ENCODE measurements at places on chromosomes 7 and 10.
A peak's percentile ranks its signal among the peaks of the same experiment; 100 is the strongest.

- DNase-seq: no peak
Observed at GRCh38 chr10:13729586-13730305, 143.0 kb downstream of the PRPF18 start.

- no peak for DNase-seq
Observed at GRCh38 chr10:28300027-28300426, 2.8 kb downstream of the MPP7 start.

GRCh38 chr7:157652954-157653826 is 316.4 kb downstream of the DNAJB6 start:
- no peak for DNase-seq

DNA sequence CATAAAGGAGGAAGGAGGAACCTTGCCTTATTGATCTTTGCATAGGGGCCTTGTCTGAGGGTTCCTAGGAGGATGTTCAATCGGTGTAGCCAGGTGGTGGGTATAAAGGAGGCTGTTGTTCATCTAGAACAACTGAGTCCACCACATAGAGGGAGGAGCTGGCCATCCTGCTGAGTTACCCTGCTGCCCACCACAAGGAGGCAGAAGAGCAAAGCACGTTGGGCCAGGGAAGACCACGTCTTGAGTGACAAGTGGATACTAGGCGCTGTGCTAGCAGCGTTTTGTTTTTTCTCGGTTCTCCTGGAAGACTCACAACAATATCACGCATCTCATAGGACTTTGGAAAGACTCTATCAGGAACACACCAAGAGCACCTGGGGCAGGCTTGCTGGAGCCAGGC is 20.0 kb downstream of the FOXI2 start:
- no peak for DNase-seq

DNA sequence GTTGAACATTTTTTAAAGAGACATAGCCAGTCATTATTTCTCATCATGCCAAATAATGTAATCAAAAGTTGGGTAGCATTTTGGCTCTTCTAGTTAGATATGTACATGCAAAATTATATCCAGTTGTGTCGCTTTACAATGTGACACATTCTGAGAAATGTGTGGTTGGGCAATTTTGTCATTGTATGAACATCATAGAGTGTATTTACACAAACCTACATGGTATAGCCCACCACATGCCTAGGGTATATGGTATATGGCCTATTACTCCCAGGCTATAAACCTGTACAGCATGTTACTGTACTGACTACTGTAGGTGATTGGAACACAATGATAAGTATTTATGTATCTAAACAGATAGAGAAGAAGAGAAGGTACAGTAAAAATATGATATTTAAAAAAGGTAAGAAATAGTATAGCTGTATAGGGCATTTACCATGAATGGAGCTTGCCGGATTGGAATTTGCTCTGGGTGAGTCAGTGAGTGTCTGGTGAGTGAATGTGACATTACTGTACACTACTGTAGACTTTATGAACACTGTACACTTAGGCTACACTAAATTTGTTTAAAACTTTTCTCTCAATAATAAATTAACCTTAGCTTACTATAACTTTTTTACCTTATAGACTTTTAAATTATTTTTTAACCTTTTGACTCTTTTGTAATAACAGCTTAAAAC is 16.5 kb downstream of the ZNF365 start:
- DNase-seq: no peak

DNA sequence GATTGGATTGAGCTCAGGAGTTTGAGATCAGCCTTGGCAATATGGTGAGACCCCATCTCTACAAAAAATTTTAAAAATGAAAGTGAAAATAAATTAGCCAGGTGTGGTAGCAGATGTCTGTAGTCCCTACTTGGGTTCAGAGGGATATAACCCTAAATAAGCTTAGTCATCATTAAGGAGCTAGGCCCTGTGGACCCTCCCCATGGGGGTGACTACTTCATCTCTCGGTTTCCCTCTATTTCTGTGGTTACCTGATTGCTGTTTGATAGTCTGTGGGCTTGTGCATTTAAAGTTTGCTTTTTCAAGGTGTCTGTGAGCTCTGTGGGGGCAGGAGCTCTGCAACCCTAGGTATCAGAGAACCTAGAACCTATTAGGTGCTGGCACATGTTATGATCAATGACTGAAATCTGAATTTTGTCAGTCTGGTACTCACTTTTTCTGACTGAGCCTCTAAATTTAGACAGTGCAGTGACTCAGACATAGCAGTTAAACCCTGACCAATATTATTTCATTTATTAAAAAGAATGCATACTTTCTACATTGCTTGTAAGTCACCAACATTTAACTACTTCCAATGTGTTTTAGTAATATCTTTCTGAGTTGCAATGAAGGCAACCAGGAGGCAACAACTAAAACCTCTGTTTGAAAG is 8.1 kb upstream of the CUZD1 start:
- DNase-seq: no peak

- DNase-seq: no peak
Observed at GRCh38 chr10:4810092-4810491, 15.9 kb upstream of the AKR1E2 start.

GRCh38 chr10:49549640-49550346 is 10.9 kb upstream of the ERCC6 start:
- no peak for DNase-seq

GRCh38 chr10:78584266-78584665 is 484.5 kb upstream of the ZMIZ1 start:
- no peak for DNase-seq

DNA sequence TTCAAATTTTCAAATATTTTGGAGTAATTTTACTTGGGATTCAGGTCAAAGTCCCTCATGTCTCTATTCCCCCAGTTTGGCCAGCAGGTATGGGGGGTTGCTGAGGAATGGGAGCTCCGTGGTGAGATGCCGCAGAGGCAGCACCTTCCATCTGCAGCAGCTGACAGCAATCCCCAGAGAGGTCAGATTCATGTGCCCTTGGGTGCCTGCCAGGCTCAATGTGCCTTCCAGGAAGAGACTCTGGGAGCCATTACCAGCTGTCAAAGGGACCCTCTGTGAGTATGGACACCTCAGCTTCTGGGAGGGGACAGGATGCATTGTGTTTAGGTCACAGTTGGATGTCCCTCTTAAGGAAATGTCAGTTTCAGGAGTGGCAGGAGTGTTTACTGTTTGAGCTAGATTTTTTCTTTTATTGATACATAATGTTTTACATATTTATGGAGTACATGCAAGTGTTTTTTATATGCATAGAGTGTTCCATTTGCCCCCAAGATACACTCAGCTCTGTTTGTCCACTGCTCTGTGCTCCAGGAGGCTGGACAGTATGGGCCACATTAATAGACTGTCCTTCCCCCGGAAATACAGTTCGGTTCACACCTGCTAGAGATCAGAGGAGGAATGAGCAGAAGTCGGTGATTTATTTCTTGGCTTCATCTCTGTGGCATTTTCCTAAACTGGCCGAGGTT is 75.3 kb upstream of the GRB10 start:
- DNase-seq: no peak

- DNase-seq: no peak
Observed at GRCh38 chr7:40978047-40978446, 724.8 kb downstream of the INHBA start.

DNA sequence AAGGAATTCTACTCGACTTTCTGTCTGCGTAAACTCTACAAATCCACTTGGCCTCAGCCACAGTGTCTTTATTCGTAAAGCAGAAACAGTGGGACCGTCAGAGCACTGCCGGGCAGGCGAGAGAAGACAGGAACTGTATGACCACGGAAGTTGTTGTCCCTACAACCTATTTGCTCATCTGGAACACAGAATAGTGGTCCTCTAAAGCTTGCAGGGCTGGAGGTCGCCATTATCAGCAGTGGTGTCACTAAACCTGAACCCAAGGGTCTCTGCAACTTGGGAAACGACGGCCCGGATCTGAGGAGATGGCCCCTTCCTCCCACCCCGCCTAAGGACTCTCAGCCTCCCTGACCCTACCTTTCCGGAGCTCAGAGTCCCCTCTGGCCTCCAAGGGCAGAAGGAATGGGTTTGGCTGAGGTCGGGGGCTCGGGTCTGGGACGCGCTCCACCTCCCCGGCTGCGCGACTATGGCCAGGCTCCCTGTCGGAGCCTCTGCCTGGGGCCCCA is 442 bp downstream of the STYXL1 start:
- DNase-seq: peak; percentile 27

- DNase-seq: no peak
Observed at GRCh38 chr7:24227068-24227467, 56.9 kb upstream of the NPY start.

DNA sequence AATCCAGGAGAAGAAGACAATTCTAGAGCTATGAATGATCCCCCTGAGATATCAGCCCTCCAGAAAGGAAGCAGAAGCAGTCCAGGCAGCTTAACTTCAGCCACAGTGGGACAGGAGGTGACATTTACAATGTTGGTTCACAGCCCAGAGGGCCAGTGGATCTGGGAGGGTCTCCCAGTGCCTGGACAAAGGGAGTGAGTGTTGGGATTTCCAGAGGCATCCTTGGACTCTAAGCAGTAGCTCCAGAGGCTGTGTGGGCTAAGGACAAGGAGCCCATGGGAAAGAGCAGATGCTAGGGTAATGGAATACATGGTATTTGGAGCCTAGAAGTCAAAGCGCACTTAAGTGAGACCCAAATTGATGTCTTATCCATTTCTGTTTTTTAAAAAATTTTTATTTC is 97.4 kb upstream of the NUPR2 start:
- DNase-seq: no peak

DNA sequence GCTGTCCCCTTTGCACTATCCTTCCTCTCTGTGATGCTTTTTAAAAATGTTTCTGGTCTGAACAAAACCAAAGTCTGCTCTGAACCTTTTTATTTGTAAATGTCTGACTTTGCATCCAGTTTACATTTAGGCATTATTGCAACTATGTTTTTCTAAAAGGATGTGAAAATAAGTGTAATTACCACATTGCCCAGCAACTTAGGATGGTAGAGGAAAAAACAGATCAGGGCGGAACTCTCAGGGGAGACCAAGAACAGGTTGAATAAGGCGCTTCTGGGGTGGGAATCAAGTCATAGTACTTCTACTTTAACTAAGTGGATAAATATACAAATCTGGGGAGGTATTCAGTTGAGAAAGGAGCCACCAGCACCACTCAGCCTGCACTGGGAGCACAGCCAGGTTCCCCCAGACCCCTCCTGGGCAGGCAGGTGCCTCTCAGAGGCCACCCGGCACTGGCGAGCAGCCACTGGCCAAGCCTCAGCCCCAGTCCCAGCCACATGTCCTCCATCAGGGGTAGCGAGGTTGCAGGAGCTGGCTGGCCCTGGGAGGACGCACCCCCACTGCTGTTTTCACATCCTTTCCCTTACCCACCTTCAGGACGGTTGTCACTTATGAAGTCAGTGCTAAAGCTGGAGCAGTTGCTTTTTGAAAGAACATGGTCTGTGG is 11.4 kb upstream of the CSGALNACT2 start:
- no peak for DNase-seq

DNA sequence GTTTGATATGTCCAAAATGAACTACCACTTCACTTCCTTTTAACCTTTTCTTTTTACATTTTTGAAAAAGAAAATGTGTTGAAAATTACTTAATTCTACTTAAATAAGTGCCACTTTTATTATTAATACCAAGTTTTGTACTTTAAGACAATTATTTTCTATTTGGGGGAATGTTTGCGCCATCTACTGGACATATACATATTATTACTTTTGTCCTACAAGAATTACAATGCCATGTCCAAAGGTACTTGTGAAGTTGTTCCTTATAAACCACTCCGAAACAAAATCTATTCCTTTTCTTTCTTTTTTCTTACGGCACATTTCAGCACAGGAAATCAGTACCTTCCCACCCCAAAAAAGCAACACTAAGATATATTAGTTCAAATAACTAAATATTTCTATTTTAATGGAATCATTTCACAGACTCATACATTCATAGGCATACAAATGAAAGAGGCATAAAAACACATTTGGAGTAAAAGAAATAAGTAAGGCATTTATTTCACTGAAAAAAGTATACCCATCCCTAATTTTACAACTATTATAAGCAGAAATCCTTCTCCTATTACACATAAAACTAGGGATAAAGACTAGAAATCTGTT is 169.9 kb downstream of the RNF133 start:
- DNase-seq: peak; percentile 26

DNA sequence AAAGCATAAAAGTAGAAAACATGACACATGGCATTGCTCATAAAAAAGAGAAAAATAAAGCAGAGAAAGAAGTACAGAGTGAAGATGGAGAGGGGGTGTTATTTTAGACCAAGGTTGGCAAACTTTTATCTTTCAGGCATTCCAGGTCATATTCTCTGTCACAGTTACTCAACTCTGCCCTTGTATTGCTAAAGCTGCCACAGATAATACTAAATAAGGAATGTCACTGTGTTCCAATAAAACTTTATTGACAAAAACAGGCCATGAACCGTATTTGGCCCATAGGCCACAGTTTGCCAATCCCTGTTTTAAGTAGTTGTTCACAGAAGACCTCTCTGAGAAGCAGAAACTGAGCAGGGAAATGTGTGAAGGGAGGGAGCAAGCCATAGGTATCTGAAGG is 167.4 kb downstream of the GLI3 start:
- no peak for DNase-seq

- DNase-seq: no peak
Observed at GRCh38 chr7:66720561-66720960, 20.0 kb upstream of the RABGEF1 start.

DNA sequence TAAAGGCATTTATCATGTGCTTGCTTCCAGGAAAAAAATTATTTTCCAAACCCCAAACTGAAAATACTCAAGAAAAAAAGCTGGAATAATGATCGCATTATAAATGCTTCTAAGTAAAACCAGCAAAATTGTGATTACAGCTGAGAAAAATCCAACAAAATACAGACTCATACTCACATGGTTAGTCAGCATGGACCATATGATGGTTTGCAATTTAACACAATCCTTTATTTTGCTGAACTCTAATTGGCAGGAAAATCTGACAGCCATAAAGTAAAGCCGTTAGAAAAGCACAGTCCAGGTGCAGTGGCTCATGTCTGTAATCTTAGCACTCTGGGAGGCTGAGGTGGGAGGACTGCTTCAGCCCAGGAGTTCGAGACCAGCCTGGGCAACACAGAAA is 59.6 kb downstream of the BRI3 start:
- no peak for DNase-seq

- peak; percentile 81 for DNase-seq
Observed at GRCh38 chr10:69801434-69802315, at the start of gene COL13A1. COL13A1 (plus strand) TSS chr10:69801906; CDS start chr10:69802424, 518 bp downstream.

GRCh38 chr10:127906548-127907377 is at the start of gene PTPRE:
PTPRE (plus strand) TSS chr10:127907103; CDS start chr10:128040882, 133,779 bp downstream.
- peak; percentile 96 for DNase-seq

- DNase-seq: no peak
Observed at GRCh38 chr7:142352543-142352942, 94.7 kb upstream of the PRSS58 start.

GRCh38 chr10:32143302-32143847 is 87.2 kb upstream of the KIF5B start:
- DNase-seq: no peak

- DNase-seq: no peak
Observed at GRCh38 chr10:126062131-126063032, 166.0 kb downstream of the FANK1 start.

Data from iPS-NIHi11 (cell line).